ENCODE measurements at places on chromosomes 1 and 21. TPM values are rescaled to one million over a fixed set of nuclear protein-coding genes. Genes with fewer than 3 reads are reported as not detected.

Gene CDC20
- total RNA-seq = 114 TPM

Gene MYCL
- 36.5 TPM for total RNA-seq

DNA sequence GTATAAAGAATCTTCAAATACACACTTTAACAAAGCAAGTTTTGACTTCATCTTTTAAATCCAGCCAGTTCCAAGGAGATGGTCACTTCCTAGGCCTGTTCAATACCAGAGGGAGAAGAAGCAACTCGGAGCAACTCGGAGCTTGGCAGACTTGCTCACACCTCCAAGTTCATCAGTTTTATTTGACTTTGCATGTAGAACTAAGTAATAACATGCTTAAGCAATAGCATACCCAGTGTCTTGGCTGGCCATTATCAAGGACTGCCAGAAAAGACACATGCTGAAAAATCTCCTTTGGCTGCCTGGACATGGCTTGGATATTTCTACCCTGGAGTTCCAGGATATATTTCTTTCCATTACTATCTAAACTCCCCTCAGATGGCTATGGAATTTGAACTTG lies 52.6 kb downstream of the GNG12 start:
- DNase-seq = no peak

DNA sequence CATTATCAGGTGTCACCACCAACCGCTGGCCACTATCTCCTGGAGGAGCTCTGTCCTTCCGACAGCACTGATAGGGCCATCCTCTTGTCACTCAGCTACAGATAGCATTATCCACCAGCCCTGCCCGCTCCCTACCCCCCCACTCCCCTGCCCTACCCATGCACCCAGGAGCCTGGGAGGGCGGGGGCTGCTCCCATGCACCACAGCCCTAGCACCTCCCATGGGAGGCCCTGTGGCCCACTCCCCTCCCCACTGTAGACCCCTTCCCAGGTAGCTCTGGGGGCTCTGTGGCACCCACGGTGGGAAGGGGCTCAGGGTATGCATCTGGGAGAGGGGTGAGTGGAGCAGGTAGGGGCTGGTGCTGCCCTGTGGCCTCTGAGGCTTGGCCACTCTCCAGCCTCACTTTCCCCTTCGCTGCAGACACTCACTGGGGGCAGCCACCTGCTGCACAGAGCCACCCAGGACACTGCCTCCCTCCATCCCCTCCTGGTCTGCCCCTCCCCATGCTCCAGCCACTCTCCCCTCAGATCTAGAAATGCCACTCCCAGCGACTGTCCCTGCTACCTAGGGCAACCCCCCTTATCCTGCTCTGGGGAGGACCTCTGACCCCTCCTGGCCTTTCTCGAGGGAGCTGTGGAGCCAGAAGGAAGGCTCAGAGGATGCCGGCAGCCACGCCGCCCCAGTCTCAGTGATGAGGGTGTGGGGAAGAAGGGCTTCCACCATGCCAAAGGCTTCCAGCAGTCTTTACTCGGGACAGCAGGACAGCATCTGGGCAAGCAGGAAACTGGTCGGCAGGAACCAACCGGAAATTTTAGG lies 58.5 kb downstream of the WNT9A start:
- peak; percentile 63 for DNase-seq

Gene VSIG8
- total RNA-seq = not detected

DNA sequence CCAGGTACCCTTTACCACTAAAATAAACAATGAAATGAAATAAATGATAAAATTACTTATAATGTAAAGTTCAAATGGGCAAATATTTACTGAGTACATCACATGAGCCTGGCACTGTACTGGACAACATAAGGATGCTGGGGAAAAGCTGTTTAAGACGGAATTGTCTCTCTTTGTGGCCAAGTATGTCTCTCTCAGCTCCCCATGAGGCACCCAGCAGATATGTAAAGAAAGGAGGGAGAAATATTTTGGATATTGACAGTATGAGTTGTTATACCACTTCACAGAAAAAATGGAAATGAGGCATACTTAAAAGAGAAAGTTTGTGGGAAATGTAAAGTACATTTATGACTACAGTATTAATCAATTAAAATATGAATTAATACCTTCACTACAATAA lies 1.0 kb upstream of the TNFSF4 start:
- no peak for DNase-seq

Gene TMEM240
- 3.1 TPM for total RNA-seq

Gene TMCO4
- total RNA-seq = 10.2 TPM

GRCh38 chr1:53576381-53576801 lies 117.2 kb downstream of the DMRTB1 start:
- peak; percentile 45 for DNase-seq

DNA sequence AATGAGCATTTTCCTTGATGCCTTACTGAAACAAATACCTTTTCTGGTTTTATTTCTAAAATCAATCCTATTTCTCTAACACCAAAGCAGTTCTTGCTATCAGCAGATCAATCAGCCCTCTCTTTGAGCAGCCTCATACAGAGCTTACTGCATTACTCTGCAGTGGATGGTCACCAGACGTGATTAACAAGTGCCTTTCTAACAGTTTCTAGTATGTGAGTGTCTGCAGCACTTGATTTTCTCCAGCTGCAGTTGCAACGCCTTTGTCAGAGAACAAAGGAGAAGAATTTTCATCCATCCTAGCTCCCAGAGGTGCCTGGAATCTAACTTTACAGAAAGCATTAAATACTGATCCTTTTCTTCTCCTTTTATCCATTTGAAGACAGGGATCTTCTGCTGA lies 177.3 kb upstream of the SGIP1 start:
- no peak for DNase-seq

DNA sequence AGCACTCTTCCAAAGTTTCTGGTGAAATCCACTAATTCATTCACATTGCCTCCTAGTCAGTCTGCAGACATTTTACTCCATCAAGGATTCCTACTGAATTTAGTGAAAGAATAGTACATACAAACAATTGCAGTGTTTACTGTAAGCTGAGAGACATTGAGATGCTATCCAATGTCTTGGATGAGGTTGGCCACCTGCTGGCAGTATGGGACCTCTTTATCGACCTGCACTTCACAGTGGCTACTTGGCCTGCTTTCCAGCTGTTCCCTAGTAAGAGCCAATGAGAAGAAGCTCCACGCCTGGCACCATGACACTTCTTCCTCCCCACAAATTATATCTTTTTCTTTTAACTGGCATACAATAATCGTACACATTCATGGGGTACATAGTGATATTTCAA lies 51.5 kb upstream of the LRIF1 start:
- no peak for DNase-seq

Gene AGTRAP
- 38.0 TPM for total RNA-seq

Gene LENEP
- 0.52 TPM for total RNA-seq

Gene DSTYK
- 11.7 TPM for total RNA-seq

DNA sequence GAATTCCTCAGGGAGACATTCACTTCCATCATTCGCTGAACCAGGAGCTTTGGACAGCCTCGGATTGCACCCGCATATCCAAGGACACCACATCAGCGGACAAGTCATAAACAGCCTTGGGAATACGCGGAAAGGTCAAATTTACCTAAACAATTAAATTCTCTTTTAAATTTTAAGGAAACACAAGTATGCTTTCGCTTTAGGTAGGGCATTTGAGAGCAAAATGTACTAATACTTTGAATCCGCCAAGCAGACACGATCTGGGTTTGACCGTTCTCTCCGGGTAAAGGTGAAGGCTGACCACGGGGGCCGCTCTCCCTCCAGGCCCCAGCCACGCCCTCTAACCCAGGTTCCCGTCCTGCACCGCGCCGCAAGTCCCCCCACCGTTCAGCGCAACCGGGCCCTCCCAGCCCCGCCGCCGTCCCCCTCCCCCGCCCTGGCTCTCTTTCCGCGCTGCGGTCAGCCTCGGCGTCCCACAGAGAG lies 479 bp upstream of the ACADM start:
- peak; percentile 82 for DNase-seq

DNA sequence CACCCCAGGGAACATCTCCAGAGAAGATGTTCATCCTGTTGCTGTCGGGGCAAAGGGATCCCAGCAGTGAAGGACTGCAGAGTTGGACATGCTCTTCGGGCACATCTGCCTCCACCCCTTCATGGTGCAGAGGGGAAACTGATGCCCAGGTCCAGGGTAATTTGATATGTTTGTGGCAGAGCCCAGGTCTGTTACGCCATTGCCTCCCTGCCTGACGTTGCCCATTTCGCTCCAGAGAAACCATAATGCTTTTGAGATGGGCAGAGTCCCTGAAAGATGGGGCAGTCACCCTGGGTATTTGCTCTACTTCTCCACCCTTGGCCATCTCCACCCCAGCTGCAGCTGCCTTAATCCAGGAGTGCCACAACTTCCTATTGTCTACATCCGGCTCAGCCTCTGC lies 290.4 kb upstream of the POU3F1 start:
- no peak for DNase-seq

GRCh38 chr21:34509151-34509550 lies 2.9 kb downstream of the KCNE1 start:
- no peak for DNase-seq

Gene PGLYRP3
- 0.87 TPM for total RNA-seq

GRCh38 chr1:103211073-103211472 lies 102.8 kb upstream of the COL11A1 start:
- DNase-seq = no peak

DNA sequence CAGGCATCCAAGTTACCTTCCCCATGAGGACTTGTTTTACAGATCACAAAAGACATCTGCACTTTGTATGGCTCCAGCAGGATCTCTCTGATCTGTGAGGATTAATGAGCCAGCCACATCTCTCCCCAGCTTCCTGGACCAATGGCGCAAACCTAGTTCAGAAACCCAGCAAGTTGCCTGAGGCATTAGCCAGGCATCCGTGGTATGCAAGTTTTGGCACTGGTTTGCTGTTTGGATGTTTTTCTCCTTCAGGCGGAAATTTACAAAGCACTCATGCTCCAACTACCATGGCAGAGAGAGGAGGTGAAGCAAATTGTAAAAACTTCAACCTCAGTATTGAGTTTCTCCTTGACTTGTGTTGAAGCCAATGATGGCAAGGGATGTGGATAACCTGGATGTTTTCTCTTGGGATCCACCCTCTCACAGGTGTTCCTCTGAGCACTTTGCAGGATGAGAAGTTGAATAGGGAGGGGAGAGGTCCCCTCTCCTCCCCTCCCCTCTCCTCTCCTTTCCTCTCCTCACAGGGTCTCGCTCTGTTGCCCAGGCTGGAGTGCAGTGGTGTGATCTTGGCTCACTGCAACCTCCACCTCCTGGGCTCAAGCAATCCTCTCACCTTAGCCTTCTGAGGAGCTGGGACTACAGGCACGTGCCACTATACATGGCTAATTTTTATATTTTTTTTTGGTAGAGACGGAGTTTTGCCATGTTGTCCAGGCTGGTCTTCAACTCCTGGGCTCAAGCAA lies 25.6 kb upstream of the ENO1 start:
- DNase-seq = no peak

Gene GUCA2B
- 0.69 TPM for total RNA-seq

DNA sequence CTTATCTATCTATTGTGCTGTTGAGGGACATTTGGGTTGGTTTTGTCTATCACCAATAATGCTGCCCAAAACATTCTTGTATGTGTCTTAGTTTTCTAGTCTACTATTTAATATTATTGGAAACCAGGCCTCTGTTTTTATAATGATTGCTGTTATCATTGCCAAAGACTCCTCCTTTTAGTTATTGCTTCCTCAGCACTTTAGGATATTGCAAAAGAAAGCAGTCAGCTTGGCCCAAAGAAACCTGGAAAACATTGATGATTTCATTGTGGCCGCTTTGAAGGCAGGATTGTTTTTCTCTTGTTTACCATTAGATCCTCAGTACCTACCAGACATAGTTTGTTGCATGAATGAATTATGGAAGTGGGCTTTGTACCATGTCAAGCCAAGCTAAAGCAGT lies 20.6 kb upstream of the MTARC2 start:
- DNase-seq = no peak

DNA sequence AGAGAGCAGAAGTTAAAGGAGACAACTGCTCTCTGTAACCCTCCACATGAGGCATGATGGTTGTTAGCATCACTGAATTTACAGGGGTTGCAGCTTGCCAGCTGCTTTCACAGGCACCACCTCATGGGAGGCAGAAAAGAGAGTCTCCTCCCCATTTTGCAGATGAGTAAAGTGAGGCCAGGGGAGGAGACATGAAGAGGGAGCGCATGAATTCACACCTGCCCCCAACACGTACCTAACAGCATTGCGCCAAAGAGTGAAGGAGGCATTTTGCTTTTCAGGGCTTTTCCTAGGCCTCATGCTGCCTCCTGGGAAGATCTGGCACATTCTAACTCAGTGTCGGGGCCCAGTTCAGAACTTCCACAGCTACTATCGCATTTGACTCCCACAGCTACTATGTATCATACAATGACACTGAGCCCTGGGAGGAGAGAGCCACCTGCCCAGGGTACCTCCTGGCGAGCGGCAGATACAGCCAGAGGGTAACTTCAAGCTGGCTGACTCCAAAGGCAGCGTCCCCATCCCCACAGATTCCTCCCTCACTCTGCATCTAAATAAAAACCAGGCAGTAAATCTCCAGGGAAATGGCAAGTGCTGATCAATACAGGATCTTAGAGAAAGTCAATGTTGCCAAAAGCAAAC lies 34.0 kb downstream of the GLIS1 start:
- DNase-seq = no peak

- no peak for DNase-seq
Measured at GRCh38 chr21:38930066-38930465, 124.3 kb downstream of the ETS2 start.

GRCh38 chr1:34828611-34829010 lies 30.9 kb downstream of the SMIM12 start:
- no peak for DNase-seq

DNA sequence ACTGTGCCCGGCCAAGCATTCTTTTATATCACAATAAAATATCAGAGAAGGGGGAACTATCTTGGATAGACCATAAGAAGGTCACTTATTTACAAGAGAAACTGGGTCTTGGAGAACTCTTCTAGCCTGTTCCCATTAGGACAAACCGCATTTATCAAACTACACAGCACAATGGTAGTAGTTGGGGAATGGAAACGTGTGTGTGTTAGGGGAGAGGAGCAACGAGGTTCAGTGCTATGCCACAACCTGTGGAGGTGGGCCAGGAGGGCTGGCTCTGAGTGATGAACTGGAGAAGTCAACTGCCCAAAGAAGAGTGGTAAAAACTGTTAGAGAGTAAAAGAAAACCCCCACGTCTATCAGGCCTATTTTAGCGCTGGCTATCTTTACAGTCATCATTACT lies 1.6 kb downstream of the DONSON start:
- DNase-seq = no peak

GRCh38 chr1:47809301-47810084 lies 187.7 kb downstream of the TRABD2B start:
- no peak for DNase-seq

Gene BLACAT1
- 6.8 TPM for total RNA-seq

Gene NEK2
- total RNA-seq = 15.2 TPM

DNA sequence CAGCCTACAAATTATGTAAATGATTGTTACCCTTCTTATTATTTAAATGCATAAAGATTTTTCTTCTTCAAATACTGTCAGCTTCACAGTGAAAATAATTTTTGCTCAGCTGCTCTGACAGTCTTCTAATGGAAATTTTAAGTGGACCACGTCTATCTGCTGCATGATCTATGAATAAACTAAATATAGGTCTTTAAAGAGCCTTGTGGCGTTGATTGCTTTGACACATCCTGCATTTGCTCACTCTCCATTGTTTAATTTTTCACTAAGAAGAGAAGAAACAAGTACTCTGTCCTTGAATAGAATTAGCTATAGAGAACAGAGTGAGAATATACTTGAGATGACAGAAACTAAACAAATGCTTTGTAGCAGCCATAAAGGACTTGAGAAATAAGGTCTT lies 826.1 kb downstream of the MRPL39 start:
- DNase-seq = no peak

Measured in type B pancreatic cell (in vitro differentiated cells).